NCI-H82 (cell line): ENCODE measurements at places on chromosomes 4 and X.

GRCh38 chr4:115515366-115515765, 401.9 kb upstream of the NDST4 start:
- no peak for DNase-seq

- DNase-seq: no peak
These were observed 114.2 kb downstream of the COMMD8 start for GRCh38 chr4:47349326-47349725.

- no peak for DNase-seq
These were observed 72.0 kb upstream of the DCLK2 start for GRCh38 chr4:150006197-150006596.

- DNase-seq: no peak
These were observed 104.3 kb upstream of the CITED1 start for GRCh38 chrX:72409993-72410392.

GRCh38 chrX:44451056-44451455, 91.6 kb downstream of the FUNDC1 start:
- peak; percentile 89 for DNase-seq

DNA sequence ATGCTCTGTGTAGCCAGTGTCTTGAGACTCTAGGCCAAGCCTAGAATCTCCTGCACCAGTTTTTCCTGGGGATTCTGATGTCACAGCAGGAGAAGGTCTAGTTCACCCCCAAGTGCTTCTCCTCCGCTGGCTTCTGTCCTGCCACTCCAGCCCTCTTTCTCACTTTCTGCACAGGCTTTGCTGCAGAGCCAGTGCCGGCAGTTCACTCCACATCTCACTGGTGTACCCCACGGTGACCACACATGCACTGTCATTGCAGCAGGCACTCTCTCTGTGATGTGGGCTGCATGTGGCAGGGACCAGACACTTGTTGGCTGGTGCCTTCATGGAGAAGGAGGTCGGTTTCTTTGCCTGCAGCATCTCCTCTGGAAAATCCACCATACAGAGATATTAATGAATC, 643.8 kb upstream of the GALNTL6 start:
- no peak for DNase-seq

GRCh38 chr4:52755426-52755825, 4.2 kb upstream of the ERVMER34-1 start:
- no peak for DNase-seq

DNA sequence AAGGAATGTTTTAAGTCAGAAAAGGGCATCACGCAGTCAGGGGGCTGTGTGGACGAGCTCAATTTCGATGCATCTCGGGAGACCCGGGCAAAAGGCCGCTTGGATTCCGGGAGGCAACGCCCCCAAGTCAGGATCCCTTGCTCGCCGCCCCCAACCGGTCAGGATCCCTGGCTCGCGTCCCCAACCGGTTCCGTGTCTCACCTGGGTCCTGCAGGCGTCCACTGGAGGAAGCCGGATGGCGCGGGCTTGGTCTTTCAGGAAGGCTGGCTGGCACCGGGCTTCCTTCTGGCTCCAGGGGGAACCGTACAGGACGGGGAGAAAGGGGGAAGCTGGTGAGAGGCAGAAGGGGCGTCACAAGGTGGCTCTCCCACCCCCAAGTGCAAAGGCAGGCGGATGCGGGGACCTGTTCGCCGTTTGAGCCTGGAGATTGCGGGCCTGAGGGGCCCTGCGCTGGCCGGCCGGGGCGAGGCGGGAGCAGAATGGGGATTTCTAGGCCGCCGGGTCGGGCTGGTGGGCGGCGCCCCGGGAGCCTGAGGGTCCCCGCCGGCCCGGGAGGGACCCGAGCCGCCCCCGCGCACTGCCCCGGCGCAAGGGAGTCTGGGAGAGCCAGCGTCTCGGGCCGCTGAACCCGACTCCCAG, 84.7 kb downstream of the HPRT1 start:
- DNase-seq: no peak

DNA sequence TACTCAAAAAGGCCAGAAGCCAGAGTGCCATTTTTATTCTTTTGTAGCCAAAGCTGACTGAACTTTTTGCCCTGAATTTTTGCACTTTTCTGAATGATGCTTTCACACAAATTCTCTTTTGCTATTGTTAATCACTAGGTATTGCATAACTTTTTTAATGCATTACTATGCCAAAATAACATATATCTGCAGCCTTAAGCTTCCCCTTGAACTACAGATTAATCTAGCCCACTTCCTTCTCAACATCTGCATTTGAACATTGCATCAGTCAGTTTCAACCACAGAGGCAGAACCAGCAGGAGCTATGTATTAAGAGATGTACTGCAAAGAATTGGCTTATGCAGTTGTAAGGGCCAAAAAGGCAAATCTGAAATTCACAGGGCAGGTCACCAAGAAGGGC, 197.6 kb upstream of the GYPA start:
- DNase-seq: no peak

DNA sequence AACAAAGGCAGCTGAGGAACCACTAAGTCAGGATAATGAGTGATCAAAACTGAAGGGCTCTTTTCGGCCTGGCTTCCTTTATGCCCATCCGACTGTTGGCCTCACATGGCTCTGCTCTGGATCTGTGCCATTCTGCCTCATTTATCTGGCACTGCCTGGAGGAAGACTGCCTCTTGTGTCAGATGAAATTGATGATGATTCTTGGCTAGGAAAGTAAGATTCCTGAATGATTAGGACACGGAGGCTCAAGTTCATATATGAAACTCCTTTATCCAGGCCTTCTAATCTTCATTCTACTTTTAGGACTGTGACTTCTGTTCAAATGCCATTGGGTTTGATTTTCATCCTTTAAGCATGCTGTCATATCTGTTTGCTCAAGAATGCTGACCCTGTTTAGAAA, 475.4 kb upstream of the RPS6KA3 start:
- DNase-seq: no peak

- peak; percentile 84 for DNase-seq
These were observed 265.7 kb downstream of the IQCM start for GRCh38 chr4:149549911-149550310.

GRCh38 chrX:129262912-129263311, 260.4 kb downstream of the SMARCA1 start:
- DNase-seq: peak; percentile 69
